ENCODE measurements at places on chromosomes 3 and 15. TPM values are rescaled to one million over a fixed set of nuclear protein-coding genes. Genes with fewer than 3 reads are reported as not detected.

The ADAMTS17 gene
- 1.2 TPM for total RNA-seq

The STAC gene
- total RNA-seq, result 1.3 TPM

The WNT5A gene
- total RNA-seq, result 4.9 TPM

DNA sequence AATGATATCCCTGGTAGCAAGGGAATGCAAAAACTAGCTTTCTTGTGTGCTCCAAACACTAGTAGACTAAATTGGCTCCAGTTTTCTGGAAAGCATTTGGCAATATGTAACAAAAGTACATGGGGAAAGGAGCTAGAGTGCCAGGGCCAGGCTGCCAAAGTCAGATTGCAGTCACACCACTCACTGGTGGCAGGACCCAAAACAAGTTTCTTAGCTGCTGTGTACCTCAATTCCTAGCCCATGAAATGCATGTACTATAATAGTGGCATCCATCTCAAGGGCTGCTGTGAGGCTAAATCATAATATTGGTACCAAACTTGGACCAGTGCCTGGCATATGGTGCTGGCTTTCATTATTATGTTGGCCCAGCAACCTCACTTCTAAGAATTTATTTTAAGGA lies 49.3 kb downstream of the CLDN18 start:
- no peak for DNase-seq

DNA sequence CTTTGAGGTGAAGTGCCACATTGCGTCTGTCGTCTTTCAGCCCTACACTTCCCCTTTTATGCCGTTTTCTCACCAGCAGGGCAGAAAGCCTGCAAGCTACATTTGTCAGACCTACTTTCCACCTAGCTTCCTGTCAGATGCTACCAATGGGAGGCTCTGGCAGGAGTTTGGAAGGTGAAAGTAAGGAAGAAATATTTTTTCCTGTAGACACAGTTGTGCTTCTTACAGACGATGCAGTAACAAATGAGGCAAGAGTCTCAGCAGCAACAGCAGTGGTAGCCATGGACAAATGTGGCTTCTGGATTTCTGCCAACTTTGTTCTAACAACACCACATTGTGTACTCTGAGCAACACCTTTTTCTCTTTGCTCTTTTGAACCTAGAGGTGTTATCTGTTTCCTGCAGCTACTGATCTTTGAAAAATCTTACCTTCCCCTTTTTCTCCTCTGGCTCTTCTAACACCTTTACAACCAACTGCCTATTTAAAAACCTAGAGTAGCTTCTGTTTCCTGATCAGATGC lies 70.6 kb upstream of the STT3B start:
- no peak for DNase-seq

DNA sequence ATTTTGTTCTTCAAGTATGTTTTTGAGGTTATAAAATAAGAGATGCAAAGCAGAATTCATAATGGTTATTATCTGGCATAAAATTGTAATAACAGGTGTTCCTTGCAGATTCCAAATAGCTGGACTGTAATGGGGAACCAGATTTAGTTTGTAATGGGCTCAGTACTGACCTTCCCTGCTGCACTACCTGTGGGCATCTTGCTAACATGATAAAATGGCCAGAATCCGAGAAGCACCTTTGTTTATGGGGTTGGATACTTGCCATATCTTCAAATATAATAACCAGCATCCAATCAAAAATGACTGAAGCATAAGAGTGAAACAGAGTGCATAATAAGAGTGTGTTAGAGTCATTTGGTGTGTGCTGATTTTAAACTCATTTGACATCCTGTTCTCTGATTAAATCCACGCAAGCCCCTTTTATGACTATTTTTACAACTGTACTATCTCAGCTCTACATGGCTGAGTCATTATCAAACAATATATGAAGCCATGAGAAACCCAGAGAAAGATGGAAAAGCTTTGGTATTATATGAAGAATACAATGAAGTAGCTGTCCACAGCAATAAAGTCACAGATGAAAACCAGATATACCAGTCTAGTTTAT lies 292.4 kb downstream of the CNTN4 start:
- no peak for DNase-seq

DNA sequence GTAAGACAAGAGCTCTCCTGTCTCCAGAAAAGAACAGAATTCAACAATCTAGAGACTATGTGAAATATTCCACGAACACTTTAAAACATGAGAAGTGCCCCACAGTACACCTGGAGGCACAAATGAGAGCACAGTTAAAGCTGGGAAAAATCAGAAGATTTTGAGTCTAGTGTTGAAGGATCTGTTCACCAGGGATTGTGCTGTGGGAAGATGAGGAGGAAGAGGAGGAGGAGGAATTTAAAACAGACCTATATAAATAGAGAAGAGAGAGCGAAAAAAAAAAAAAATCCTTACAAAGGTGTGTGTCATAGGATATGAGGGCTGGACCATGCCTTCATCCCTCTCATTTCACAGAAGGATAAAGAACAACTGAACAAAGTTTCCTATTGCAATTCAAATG lies 361.0 kb upstream of the SEMA6D start:
- DNase-seq, result no peak

- DNase-seq, result no peak
These were observed 153.1 kb upstream of the GAP43 start for GRCh38 chr3:115470254-115470653.

DNA sequence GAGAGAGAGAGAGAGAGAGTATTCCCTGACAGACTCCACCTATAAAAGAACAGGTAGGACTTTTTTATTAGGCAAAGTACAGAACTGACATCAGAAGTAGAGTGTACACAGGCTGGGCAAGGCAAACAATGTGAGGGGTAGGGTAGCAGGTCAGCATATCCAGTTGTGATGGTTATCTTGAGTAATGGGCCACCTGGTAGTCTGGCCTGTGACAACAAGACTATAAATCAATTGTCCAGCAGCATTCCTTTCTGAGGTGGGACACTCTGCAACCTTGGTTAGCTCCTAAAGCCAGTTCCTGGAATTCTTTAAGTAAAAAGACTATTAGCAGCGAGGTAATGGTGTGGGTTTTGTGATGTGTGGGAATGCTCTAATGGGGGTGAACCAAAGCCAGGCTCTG lies 14.9 kb upstream of the TMCC1 start:
- no peak for DNase-seq

GRCh38 chr3:37662785-37663184 lies 198.9 kb upstream of the CTDSPL start:
- no peak for DNase-seq

- no peak for DNase-seq
These were observed 9.2 kb upstream of the WDR49 start for GRCh38 chr3:167662919-167663400.

- DNase-seq, result no peak
These were observed 1.1 kb downstream of the GORASP1 start for GRCh38 chr3:39106281-39106811.

- DNase-seq, result no peak
These were observed 83.5 kb upstream of the PLCL2 start for GRCh38 chr3:16801223-16801622.
